Hematopoietic multipotent progenitor cell (in vitro differentiated cells): ENCODE measurements at places on chromosomes 6 and 20.

DNA sequence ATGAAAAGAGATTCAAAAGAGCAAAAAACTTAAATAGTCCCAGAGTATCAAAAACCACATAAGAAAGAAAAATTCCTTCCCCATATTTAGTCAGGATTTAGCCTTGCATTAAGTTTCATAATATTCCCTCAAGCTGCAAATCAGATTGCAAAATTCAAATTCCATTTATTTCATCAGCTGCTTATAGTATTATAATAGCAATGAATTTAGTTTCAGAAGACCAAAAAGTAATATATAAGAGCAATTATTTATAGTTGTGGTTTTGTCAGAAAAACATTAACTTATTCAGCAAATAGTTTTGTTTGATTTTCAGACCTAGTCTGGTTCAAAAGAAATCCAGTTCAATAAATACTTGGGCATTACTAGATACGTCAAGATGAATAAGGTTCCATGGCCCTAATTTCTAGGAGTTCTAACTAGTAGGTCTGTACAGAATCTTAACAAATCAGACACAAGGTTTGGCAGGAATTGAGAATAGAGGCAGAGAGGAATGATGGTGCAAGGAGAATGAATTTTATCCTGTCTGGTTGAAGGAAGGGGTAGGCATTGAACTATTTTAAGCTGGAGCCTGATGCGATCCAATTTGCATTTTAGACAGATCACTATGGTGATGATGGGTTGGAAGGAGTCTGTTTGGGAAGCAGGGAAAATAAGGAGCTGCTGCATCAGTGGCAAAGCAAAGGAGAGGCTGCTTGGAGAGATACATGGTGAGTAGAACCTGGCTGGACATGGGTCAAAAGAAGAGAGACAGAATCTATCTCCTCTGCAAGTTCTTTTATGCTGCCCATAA is 163.9 kb upstream of the STXBP5 start:
- DNase-seq = no peak

DNA sequence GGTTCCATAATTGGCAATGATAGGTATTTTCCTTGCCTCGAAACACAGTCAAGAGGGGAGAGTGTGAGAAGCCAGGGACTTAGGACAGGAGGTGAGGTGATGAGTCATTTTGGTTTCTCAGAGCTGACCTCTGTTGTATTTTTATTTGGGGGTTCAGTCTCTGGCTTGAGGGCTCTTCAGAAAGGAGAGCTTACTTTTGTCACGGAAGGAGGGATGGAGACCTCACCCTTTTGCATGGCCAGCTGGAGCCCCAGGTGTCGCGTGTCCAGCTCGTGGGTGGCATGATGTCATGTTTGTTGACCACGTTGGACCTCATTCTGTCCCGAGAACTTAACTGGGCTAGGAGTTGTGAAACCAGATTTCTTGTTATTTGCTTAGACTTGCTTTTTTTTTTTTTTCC is 293.9 kb downstream of the QKI start:
- no peak for DNase-seq

DNA sequence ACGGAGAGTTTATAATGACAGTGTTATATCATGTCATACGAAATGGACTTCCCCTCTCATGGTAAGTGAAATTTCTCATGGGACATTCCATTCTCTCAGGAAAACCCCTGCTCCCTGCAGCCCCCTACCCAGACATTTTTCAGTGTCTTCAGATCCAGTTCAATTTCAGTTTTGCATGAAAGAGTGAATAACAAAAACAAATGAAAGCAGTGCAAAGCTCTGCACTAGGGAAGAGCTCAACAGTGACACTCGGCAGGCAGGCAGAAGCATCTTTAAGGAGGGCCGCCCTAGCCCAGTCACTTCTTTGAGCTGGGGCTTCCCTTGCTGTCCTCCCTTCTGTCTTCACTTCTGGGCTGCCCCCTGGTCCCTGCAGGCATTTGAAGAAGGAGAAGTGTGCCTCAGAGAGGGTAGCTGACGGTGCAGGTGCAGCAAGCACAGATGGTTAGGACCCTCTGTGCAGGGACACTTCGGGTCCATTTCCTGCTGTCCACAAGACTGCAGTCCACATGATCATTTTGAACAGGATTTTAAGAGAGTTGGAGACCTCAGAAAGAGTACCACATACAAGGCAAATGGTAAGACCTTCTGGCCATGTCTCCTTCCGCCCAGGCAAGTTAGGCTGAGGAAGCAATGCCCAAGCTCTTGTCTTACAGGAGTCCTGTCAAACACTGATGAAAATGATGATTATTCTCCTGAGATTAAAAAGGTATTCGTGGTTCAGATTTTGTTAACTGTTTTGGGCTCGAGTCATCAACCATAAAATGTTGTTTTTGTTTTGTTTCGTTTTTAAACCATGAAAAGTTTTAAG is 5.4 kb upstream of the DUSP22 start:
- no peak for DNase-seq

GRCh38 chr6:1387876-1388629 is 1.3 kb upstream of the FOXF2 start:
- DNase-seq = no peak

GRCh38 chr6:43328528-43328927 is 19.9 kb upstream of the CRIP3 start:
- DNase-seq = no peak

DNA sequence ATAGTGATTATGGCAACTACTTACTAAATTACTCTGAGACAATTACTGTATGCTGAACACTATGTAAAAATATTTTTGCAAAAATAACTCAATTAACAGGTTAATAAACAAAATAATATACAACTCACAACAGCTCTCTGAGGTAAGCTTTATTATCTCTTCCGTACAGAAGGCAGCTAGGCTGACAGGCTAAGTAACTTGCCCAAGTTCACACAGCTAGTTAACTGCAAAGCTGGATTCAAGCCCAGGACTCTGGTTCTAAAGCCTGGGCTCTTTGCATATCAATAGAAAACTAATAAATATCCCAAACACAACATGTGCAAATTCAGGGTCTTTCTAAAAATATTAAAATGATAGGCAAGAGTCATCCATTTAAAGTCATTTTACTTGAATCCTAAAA is 169.5 kb upstream of the BEND3 start:
- DNase-seq = no peak

GRCh38 chr6:37454420-37455140 is 21.6 kb downstream of the CMTR1 start:
- DNase-seq = no peak

GRCh38 chr6:144657691-144658090 is 372.6 kb downstream of the UTRN start:
- DNase-seq = no peak

DNA sequence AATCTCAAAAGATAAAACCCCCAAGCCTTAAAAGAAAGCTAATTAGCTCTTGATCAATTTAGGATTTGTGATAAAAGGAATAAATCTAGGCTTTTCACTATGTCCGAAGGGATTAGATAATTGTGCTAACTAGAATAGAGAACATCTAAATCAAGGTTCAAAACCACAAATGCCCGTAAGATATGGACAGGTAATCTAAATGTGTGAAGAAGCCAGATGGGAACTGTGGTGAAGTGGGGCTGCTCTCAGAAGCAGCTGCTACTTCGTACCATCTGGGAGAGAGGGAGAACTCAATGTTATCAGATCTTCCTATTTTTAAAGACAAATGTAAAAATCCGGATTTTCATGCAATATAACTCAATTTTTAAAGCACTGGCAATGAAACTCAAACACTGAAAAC is 44.2 kb downstream of the NCOA6 start:
- no peak for DNase-seq

GRCh38 chr20:50320005-50320900 is 129.6 kb downstream of the CEBPB start:
- no peak for DNase-seq

GRCh38 chr20:12262747-12263146 is 345.1 kb downstream of the BTBD3 start:
- DNase-seq = no peak

DNA sequence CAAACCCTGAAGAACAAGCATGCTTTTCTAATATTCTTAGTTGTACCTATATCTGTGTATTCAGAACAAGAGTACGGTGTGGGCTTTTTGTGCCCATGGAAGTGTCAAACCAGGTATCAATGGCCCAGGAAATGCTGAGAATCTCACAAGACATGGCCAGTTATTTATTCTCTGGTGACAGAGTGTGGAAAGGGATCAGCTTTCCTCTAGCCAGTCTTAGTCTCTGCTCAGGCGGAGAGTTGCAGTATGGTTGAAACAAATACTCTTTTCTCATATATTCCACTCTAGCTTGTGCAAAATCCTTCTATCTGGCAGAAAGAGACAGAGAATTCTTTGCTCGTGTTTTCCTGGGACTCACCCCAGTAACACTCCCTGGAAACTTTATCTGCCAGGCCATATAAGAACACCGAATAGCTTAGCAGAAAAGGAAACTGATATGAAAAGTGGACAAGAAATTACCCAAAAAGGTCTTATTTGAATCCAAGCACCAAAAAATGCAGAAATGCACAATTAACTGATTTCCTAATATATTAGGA is 173.3 kb upstream of the RSPO3 start:
- DNase-seq = no peak

- no peak for DNase-seq
Measured at GRCh38 chr6:169577974-169578373, 123.9 kb downstream of the WDR27 start.

- no peak for DNase-seq
Measured at GRCh38 chr6:104531646-104532045, 328.1 kb downstream of the HACE1 start.

- DNase-seq = no peak
Measured at GRCh38 chr20:47782076-47782475, 3.2 kb downstream of the SULF2 start.

DNA sequence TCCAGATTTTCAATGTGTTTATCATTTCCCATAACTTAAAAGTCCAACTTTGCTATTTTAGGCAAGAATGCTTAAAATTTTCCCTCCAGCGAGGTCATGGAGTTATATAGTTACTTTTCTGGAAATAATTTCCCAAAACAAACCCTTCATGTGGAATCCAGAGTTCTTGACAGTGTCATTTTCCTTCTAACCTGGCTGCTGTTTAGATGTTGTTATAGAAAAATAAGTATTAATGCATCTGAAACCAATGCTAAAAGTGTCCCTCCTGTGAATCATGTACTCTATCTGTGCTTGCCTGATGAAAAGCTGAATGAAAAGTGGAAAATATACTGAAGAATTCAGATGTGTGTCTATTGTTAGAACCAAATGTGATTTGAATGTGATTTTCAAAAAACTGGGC is 245.3 kb upstream of the HSF2 start:
- DNase-seq = no peak

GRCh38 chr6:81265106-81265505 is 487.4 kb downstream of the TENT5A start:
- no peak for DNase-seq

DNA sequence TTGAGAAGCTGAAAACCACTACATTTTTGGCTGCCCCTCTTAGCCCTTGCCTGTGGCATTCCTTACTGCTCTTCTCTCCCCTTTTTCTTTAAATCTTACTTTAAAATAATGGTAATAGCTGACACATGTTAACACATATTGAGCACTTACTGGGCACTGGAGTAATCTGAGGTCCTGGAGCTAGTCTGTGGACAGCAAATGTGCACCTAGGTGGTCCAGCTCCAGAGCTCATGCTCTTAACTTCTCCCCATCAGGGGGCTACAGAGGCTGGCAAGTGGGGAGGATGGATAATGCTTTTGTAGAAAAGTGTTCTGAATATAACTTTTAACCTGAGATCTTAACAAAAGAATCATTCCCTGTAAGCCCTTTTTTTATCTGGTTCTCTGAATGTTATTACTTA is 74.8 kb downstream of the ADGRB3 start:
- DNase-seq = no peak

DNA sequence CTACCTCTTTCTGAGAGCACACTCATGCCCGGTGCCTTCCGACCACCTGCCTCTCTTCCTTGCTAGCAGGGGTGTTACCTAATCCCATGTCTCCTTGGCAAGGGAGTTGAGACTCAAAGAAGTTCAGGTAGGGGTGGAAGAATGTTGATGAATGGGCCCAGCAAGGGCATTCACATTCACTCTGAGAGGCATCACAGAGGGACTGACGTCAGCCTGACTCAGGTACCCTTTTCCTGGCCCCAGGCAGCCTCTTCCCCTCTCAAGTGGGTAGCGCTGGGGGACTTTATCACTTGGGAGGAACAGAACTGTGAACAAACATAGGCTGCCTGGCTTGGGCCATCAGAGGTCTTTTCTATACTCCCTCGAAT is 35.3 kb downstream of the HM13 start:
- DNase-seq = no peak

GRCh38 chr6:134875367-134875766 is 74.5 kb downstream of the ALDH8A1 start:
- no peak for DNase-seq

GRCh38 chr6:117740605-117741004 is 65.3 kb downstream of the NUS1 start:
- no peak for DNase-seq

GRCh38 chr6:142856624-142857232 is 88.2 kb downstream of the HIVEP2 start:
- DNase-seq = no peak

DNA sequence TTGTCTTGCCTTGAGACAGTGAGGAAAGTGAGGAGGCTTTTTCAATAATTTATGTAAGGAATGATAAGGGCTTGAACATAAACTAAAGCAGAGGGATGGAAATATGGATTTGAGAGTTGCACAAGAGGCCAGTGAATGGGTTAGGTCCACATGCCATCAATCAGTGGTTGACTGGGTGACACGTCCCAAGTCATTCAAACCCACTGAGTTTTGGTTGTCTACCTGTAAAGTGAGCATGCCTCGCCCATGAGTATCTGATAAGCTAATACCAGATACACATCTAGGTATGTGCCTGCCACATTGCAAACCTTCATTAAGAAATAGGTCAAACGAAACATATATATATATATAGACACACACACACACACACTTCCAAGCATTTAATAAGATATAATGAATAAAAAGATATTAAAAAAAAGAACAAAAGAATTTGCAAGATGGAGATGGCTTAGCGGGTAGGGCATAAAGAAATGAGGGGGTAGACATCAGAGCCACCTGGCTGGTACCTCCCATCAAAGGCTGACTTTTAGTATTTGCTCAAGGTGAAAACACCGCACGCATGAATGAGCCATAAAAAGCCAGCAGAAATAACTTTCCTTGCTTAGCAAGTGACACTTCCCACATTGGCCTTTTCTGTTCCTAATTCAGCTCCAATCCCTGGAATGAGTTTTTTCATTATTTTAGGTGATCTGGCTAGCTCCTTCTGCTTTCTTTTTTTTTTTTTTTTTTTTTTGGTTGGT is 109.1 kb upstream of the GGTLC1 start:
- no peak for DNase-seq

DNA sequence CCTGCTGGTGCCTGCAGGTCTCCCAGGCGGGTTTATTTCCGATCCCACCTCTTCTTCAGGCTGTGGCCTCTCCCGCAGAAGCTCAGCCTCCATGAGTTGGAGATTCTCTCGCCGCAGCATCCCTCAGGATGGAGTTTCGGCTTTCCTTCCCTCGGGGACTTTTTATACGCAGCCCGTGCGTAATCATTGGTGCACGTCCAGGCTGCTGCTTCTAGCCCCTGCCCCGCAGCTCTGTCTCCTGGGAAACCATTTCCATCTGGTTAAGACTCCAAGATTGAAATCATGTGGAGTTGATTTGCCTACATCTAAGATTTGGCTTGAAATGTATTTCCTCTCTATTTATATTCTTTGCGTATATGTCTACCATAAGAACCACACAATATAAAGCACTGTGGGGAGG is 46.7 kb upstream of the CARMIL1 start:
- DNase-seq = no peak
